ENCODE measurements at places on chromosomes 3 and 15.

- DNase-seq: no peak
Observed at GRCh38 chr15:99568625-99569352, 3.0 kb downstream of the MEF2A start.

DNA sequence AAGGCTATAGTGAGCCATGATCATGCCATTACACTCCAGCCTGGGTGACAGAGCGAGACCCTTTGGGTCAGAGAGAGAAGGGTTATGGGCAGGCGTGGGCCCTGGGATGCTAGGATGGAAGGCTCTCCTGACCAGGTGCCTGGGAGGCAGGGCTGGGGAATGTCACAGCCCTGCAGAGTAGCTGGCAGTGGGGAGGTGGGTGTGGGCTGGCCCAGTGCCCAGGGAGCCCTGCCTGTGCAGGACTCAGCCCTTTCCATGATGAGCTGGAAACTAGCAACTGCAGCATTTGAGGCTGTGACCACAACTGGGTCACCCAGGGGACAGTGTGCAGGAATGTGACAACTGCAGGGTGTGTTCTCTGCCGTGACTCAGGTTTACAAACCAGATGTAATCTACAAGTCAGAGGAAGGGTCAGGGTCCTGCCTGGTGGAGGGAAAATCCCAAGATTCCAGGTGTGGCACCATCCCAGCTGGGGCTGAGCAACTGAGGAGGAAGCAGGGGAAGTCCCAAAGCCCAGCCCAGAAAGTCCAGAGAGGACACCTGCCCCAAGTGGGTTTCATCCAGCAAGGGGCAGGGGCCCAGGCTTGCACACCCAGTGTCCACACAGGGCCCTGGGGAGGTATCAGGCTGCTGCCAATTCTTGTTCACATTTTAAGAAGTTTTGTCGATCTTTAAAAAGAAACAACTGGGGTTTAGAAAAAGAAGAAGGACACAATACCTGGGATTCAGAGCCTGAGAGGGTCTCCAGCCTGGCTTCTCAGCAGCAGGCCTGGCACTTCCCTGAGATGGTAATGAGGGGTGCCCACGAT is 45.5 kb downstream of the SLC28A1 start:
- DNase-seq: no peak

DNA sequence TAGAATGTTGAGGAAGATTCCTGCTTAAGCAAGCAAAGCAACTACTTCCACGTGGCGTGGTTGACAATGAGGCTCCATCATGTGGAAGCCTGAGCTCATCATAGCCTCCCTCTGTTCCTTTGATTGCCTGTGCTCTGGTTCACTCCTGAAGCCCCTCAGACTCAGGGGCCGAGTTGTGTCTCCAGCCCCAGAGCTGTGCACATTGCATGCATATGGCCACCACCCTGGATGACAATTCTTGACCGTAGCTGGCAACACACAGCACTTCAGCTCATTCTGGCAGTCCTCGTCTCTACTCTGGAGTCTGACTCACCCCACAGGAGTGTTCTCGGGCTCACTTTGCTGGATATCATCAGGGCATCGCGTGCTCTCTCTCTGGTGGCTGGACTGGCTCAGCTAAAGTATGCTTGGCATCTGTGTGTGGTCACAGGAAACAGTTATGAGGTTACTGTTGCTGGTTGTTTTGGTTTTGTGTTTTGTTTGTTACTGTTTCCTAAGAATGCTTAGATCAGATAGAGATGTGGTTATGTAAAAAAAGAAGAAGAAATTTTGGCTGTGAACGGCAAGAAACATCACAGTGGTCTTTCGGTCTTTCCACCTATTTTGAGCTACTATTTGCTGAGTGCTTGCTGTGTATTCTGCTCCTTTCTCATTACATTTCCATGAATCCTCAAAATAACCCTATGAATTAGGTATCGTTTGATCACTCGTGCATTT is 41.6 kb upstream of the MRPS22 start:
- DNase-seq: peak; percentile 98

GRCh38 chr3:81245043-81245442 is 516.4 kb downstream of the GBE1 start:
- no peak for DNase-seq

- no peak for DNase-seq
Observed at GRCh38 chr3:57402675-57403074, 110.2 kb upstream of the ASB14 start.

DNA sequence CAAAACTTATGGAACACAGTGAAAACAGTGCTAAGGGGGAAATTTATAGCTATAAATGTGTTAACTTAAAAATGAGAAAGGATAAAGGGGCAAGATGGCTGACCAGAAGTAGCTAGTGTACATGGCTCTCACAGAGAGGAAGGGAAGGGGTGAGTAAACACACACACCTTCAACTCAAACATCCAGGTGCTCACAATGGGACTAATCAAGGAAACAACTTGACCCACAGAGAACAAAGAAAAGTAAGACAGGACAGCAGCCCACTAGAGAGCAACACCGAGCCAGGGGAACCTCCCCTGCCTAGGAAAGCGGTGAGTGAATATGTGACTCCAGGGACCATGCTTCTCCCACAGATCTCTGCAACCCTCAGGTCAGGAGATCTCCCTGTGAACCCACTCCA is 85.0 kb upstream of the UBP1 start:
- DNase-seq: no peak

DNA sequence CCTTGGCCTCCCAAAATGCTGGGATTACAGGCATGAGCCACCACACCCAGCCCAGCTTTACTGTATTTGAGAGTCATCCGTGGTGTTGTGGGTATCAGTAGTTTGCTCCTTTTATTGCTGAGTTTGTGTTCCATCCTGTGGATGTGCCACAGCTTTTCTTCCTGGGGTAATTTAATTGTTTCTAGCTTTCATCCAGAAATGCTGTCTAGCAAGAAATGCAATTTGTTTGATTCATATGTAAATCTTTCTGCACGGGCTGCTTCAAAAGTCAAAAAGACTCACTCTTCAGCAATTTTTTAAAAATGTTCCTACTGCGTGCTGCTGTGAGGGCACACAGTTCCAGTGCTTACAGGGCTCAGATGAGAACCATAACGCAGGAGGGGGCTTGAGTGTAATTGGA is 47.1 kb downstream of the CORO2B start:
- DNase-seq: no peak

DNA sequence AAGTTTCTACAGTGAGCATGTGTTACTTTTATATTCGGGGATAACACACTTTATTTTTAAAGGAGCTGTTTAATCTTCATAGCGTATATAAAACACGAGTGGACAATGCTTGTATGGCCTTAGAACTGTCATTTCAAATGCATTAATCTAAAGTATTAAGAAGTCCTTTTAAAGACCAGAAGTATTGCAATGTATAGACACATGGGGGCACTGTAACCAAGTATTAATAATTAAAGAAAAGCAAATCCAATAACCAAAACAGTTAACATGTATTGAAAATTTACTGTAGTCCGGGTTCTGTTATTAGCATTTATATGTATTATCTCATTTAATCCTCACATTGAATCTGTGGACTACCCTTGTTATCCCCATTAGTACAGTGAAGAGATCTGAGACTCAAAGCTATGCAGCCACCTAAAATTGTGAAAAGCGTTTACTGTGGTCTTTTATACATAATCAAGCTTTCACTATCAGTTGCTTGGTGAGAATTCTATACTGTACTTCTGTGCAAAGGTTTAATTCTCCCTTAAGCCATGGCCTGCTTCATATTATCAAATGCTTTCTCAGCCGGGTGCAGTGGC is 10.1 kb downstream of the ARL14 start:
- DNase-seq: peak; percentile 13

- no peak for DNase-seq
Observed at GRCh38 chr15:97520689-97521088, 439.8 kb upstream of the ARRDC4 start.

- no peak for DNase-seq
Observed at GRCh38 chr3:20696388-20697150, 510.6 kb upstream of the SGO1 start.

- DNase-seq: no peak
Observed at GRCh38 chr3:108728934-108729333, 28.3 kb downstream of the RETNLB start.

GRCh38 chr3:178304758-178305467 is 231.3 kb upstream of the KCNMB2 start:
- DNase-seq: no peak

DNA sequence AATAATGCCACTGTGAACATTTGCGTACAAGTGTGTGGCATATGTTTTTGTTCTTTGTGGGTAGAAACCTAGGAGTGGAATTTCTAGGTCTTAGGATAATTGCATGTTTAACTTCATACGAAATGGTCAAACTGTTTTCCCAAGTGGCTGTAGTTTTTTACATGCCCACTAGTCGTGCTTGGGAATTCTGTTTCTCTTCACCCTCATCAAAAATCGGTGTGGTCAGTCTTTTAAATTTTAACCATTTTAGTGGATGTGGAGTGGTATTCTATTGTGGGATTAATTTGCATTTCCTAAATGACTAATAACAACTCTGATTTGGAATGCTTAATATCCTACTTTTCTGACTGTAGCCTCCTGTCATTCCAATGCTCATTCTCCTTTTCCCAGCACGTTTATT is 27.6 kb downstream of the ZFAND6 start:
- peak; percentile 22 for DNase-seq

- no peak for DNase-seq
Observed at GRCh38 chr3:80643421-80643820, 875.6 kb upstream of the ROBO1 start.

- no peak for DNase-seq
Observed at GRCh38 chr3:81477740-81478139, 283.7 kb downstream of the GBE1 start.

DNA sequence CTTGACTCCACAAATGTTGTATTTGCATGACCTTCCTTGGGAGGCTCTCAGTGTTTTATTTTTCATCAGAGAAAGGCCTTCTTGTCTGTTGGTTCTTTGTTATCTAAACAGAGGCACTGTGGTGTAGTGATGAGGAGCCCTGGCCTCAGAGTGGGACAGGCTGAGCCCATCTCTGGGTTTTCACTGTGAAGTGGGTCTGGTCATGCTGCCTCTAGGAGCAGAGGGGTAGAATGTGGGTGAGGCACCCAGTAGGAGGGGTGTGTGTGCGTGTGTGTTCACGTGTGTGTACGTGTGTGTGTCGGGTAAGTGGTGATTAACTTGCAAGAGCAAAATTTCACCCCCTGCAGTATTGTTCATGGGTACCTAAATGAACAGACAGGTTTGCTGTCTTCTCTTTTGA is 14.4 kb downstream of the KLF13 start:
- no peak for DNase-seq

GRCh38 chr3:108359011-108359410 is 62.7 kb downstream of the HHLA2 start:
- no peak for DNase-seq

- DNase-seq: no peak
Observed at GRCh38 chr15:78204351-78205309, 29.7 kb downstream of the ACSBG1 start.

DNA sequence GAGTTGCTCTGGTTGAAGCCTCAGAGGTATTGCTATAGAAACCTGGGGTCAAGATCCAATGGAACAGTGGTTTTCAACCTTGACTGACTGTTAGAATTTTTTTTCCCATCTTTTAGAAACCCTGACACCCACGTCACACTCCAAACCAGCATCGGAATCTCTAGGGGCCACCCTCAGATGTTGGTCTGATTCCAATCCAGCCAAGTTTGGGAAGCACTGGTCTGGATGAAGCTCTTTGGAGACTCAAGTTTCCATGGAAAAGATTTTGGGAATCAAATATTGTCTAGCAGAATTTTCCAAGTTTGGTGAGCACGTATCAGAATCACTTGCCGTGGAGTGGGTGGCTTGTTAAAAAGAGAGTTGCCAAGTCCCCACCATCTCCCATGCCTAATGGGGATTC is 103.8 kb downstream of the THSD4 start:
- no peak for DNase-seq

- DNase-seq: no peak
Observed at GRCh38 chr15:97645758-97646157, 314.7 kb upstream of the ARRDC4 start.

- DNase-seq: no peak
Observed at GRCh38 chr3:29426302-29427226, 145.7 kb downstream of the RBMS3 start.

DNA sequence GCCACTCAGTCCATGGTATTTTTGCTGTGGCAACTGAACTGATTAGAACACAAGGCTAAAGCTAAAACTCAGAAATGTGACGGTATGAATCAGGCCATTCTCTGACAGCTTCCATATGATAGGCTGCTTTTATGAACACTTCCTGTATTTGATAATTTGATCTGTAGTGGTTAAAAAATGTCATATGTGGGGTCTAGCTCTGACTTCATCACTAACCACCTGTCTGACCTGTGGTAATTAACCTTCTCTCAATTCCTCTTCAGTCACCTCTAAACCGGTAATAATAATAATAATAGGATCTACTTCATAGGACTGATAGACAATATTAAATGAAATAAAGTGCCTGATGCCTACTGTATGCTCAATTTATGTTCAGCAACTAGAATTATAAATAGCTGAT is 223.2 kb downstream of the MBNL1 start:
- DNase-seq: no peak

DNA sequence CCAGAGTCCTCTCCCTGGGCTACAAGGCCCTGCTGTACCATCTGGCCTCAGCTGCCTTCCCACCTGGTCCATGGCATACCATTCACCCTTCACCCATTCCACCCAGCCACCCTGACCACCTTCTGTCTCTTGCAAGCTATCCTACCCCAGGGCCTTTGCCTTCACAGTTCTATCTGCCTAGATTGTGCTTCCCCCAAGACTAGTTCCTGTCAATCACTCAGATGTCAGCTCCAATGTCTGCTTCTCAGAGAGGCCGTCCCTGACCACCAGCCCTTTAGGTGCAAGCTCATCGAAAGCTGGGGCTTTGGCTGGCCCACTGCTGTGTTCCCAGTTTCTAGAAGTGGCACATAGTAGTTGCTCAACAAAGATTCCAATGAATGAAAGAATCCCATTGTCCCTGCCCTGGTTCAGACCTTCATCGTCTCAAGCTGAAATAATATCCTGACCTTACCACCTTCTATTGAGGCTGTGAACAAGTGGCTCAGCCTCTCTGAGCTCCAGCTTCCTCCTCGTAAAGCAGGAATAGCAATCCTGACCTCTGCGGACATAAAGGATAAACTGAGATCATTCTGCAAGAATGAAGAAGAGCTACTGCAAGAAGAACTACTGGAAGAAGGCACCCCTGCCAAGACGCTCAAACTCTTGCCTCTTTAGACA is 15.8 kb downstream of the EFCAB12 start:
- DNase-seq: no peak

DNA sequence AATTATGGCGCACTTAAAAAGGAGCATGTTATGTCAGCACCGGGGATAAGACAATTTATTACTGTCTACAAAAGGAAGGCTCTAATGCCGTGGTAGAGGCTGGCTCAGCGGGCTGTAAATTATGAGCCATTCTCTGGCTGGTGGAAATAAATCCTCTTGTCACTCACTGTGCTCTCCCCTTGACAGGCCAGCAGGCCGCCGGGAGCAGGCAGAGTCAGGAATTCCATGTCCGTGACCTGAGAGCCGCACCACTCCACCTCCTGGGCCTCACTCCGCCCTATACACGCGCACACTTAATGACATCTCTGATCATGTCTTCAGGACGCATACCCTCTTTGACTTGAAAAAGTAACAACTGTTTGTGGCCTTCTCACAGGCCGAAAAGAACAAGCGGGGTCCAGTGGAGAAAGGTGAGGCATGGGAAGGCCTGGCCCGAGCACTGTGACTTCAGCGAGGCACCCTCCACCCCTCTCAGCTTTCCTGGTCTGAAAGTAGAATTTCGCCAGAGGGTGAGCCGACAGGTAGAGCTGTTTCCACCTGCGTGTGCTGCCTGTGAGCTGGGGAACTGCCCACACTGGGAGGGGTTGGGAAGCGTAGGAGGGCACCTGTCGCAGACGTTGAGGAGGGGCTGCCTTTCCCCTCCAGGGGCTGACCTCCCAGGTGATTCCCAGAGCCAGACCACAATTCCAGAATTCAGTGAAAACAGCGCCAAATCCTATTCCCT is 13.2 kb upstream of the PCSK6 start:
- no peak for DNase-seq

All from ACHN (cell line).